ENCODE measurements at places on chromosomes 7 and 10. TPM values are rescaled to one million over a fixed set of nuclear protein-coding genes. Genes with fewer than 3 reads are reported as not detected.

DNA sequence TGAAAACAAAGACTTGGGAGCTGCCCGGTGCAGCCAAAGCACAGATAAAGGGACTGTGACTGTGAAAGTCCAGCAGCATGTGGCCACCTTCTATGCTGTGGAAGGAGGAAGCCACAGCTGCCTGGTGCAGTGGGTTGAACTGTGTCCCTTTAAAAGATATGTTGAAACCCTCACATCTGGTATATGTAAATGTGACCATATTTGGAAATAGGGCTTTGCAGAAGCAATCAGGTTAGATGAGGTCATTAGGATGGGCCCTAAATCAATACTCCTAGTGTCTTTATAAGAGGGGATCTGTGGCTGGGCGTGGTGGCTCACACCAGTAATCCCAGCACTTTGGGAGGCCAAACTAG is 136.9 kb downstream of the GLI3 start:
- peak; percentile 30 for ATAC-seq

Gene SFMBT2
- total RNA-seq, result 1.3 TPM

- no peak for ATAC-seq
Measured at GRCh38 chr10:21498377-21498776, 27.1 kb downstream of the SKIDA1 start.

Gene GIMAP7
- 2.7 TPM for total RNA-seq

- ATAC-seq, result peak; percentile 89
Measured at GRCh38 chr10:99834410-99834809, 52.0 kb downstream of the ABCC2 start.

Gene C7orf33
- total RNA-seq, result not detected

Gene LARP4B
- 78.9 TPM for total RNA-seq

Gene CCDC6
- total RNA-seq, result 56.8 TPM

DNA sequence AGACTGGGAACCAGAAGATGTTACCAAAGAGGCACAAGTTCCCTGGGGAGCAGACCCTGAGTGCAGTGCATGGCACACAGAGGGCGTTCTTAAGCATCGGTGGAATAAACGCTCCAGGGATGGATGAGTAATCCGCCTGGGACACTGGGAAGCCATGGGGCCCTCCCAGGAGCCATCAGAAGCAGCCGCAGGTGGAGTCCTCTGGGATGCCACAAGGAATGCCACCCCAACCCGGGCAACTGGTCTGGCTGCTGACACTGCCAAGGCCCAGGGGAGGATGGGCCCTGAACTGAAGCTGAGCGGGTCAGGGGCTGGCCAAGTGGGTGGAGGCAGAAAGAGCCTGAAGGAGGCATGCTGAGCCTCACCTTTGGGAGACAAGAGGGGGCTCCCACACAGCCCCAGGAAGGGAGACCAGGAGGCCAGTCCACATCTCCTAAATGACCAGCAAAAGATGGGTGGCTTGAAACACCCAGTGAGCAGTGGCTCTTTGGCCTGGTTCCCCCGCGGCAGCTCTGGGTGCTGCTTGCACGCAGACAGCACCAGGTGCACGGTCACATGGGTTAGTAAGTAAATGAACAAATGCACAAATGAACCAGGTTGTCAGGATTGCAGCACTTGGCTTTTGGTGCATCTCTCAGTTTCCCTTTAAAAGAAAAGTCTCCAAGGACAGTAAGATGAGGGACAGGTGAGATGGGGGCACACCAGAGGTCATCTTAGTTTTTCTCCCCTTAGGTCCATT is 141.3 kb upstream of the ZMIZ1 start:
- peak; percentile 90 for ATAC-seq

DNA sequence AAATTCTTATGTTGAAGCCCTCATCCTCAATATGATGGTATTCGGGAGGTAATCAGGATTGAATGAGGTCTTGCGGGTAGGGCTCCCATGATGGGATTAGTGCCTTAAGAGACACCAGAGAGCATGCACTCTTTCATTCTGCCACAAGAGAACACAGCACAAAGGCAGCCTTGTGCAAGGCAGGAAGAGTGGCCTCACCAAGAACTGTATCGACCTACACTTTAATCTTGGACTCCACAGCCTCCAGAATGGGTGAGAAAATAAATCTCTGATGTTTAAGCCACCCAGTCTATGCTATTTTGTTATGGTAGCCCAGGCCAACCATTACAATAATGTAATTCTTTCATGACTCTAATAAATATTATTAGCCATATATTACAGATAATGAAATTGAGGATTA is 8.4 kb downstream of the SEM1 start:
- ATAC-seq, result no peak

DNA sequence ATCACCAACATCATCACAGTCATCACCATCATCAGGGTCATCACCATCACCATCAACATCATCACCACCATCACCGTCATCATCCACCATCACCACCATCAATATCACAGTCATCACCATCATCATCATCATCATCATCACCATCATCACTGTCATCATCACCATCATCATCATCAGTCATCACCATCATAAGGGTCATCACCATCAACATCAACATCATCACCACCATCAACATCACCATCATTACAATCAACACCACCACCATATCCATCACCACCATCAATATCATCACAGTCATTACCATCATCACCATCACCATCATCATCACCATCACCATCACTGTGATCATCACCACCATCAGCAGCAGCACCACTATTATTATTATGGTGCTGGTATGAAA is 218.9 kb downstream of the TNS3 start:
- no peak for ATAC-seq

GRCh38 chr10:15052121-15052520 is 8.4 kb downstream of the OLAH start:
- no peak for ATAC-seq

DNA sequence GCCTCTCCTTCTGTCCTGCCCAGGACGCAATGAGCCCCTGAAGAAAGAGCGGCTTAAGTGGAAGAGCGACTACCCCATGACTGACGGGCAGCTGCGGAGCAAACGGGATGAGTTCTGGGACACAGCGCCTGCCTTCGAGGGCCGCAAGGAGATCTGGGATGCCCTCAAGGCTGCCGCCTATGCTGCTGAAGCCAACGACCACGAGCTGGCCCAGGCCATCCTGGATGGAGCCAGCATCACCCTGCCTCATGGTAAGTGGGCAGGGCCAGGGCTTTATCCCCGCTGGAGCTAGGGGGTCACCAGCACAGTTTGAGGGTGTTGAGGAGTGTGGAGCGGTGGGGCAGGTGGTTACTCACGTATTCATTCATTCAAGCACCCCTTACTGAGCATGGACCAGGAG is 4.7 kb upstream of the ANKRD2 start:
- no peak for ATAC-seq

Gene PDZD7
- 0.04 TPM for total RNA-seq

DNA sequence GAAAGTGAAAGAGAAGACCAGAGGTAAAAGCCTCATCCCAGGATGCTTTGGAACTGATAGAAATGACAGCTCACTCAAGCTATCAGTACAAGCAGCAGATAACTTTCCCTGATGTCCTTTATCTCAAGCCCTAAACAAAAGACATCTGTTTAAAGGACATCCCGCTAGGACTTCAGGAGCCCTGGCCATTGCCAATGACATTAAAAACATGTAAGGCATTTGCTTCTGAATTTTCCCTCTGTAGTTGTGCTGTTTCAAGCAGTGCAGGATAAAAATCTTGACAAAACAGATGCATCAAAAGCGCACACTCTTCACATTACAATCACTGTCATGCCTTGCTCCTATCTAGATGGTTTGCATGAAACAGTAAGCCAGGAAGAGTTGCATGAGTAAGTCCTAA is 159.8 kb downstream of the AOAH start:
- no peak for ATAC-seq

DNA sequence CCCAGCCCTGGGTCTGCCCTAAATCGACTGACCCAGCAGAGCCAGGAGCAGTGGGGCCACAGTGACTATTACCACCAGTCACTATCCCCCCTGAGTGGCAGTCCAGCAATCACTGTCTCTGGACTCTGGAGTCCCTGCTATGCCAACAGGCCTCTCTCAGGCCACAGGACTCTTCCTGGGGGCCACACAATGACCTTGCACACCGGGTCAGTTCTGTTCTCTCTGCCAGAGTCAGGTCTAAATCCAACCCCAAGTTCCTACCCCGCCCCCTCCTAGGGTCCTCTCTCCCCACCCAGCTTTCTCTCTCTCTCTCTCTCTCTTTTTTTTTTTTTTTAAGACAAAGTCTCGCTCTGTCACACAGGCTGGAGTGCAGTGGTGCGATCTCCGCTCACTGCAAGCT is 21.6 kb downstream of the GRID2IP start:
- no peak for ATAC-seq

GRCh38 chr10:12644380-12645144 is 295.2 kb downstream of the CAMK1D start:
- no peak for ATAC-seq
